Cardiac muscle cell (in vitro differentiated cells and primary cell): ENCODE measurements at places on chromosomes 5 and 9. TPM values are rescaled to one million over a fixed set of nuclear protein-coding genes. Genes with fewer than 3 reads are reported as not detected.

Gene SPARC
- 548 and 705 TPM in 2 replicates for polyA plus RNA-seq

Gene FOXD4L5
- 0.20 TPM in 1 of 2 replicates, not detected in the other for polyA plus RNA-seq

Gene GFI1B
- polyA plus RNA-seq, result not detected in 2 replicates

DNA sequence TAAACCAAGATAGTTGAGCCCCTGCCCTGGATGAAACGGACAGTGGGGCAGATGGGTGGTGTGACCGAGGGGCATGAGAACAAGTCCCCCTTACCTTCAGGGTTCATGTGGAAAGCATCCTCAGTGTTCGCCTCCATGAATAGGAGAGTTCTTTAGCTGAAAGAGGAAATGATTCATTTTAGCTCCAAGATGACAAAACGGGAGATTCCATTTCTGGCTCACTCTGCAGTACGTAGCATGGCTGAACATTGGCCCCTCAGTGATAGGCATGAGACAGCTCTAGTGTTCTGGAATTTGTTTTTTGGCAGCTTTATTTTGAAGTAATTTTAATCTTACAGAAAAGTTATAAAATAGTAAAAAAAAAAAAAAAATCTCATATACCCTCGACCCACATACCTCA, 70.2 kb upstream of the AGXT2 start:
- no peak for DNase-seq

DNA sequence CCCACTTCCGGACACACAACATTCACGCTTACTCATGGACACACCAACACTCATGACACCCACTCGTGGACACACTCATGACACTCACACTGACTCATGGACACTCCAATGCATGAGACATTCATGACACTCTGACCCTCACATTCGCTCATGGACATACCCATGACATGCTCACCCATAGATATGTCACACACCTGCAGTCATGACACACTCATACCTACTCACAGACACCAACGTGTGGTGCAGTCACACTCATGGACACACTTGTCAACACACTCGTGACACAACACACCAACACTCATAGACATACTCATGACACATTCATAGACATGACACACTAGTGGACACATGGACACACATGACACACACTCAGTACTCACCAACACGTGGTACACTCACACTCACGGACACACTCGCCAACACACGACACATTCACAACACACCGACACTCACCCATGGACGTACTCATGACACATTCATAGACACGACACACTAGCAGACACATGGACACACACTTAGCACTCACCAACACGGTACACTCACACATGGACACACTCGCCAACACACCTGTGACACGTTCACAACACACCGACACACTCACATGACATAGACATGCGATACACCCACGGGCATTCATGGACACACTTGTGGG, 73.4 kb downstream of the PHF2 start:
- no peak for DNase-seq

DNA sequence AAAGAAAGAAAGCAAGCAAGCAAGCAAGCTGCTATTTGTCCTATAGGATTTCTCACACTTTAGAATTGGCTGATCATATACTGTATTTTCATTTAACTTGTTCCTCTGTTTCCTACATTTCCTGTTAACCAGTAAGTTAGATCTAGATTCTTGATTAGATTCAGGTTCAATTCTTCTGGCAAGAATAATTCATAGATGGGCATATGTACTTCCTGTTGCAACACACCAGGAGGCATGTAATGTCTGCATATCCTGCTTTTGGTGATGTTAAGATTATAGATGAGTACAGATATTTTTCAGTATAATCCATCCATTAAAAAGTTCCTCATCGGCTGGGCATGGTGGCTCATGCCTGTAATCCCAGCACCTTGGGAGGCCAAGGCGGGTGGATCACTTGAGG, 10.8 kb upstream of the KIF27 start:
- DNase-seq, result no peak

GRCh38 chr9:69237702-69238295, 63.7 kb downstream of the TJP2 start:
- no peak for DNase-seq

- DNase-seq, result no peak
These were observed 305.9 kb upstream of the PRR16 start for GRCh38 chr5:120158211-120158610.

GRCh38 chr5:181166812-181167733, 19.7 kb downstream of the OR2V2 start:
- DNase-seq, result no peak

DNA sequence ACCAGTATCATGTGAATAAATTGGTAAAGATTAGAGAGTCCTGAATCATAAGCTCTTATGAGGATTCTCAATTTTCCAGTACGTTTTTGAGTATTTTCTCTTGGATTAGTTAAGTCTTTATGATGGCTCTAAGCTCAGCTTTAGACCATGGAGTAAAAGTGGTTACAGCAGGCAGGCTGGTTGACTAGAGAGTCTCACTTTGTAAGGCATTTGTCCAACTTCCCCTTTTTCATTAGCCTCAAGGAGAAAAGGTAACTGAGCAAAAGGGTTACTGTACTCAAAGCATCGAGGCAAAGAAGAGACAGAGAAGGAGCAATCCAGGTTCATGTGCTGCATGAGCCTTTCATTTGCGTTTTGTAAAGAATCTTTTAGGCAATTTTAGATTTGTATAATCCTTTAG, 8.5 kb downstream of the NOP16 start:
- DNase-seq, result no peak
